ENCODE measurements at places on chromosomes 2 and 18. TPM values are rescaled to one million over a fixed set of nuclear protein-coding genes. Genes with fewer than 3 reads are reported as not detected.

The PPP1R1C gene
- 2.2 TPM for total RNA-seq

The SPATA3 gene
- not detected for total RNA-seq

The SCN3A gene
- total RNA-seq: 0.54 TPM

The TGFA gene
- total RNA-seq: 0.91 TPM

The SH2D6 gene
- 0.43 TPM for total RNA-seq

The PARD6G gene
- 1.6 TPM for total RNA-seq

The PSD4 gene
- 4.2 TPM for total RNA-seq

The ASIC4 gene
- total RNA-seq: under 0.01 TPM

The KIAA2012 gene
- total RNA-seq: under 0.01 TPM

The VIT gene
- 13.5 TPM for total RNA-seq

The TLX2 gene
- 0.11 TPM for total RNA-seq
